K562 (cell line): ENCODE measurements at places on chromosomes 3 and 15.

- DNase-seq = no peak
Measured at GRCh38 chr15:57287123-57287521, 89.2 kb upstream of the CGNL1 start.

DNA sequence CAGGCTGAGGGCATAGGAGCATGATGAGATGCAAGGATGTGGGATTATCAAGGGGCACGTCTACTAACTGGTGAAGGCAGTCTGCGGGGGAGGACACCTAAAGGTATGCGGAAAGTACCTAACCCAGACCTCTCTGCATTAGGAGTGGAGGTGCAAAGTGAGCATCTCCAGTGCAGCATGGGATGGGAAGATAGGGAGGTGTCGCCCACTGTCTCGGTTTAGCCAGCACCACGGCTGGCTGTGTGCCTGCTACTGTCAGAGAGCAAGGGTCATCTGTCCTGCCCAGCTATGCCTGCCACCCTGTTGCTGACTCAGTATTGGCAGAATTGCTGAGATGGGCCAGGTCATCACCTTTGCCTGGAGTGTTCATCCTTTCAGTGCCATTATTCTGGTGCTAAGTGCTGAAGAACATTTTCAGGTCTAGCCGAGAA, 40.1 kb downstream of the OXNAD1 start:
- DNase-seq = peak; percentile 46

GRCh38 chr3:37701734-37702433, 159.8 kb upstream of the CTDSPL start:
- no peak for DNase-seq

DNA sequence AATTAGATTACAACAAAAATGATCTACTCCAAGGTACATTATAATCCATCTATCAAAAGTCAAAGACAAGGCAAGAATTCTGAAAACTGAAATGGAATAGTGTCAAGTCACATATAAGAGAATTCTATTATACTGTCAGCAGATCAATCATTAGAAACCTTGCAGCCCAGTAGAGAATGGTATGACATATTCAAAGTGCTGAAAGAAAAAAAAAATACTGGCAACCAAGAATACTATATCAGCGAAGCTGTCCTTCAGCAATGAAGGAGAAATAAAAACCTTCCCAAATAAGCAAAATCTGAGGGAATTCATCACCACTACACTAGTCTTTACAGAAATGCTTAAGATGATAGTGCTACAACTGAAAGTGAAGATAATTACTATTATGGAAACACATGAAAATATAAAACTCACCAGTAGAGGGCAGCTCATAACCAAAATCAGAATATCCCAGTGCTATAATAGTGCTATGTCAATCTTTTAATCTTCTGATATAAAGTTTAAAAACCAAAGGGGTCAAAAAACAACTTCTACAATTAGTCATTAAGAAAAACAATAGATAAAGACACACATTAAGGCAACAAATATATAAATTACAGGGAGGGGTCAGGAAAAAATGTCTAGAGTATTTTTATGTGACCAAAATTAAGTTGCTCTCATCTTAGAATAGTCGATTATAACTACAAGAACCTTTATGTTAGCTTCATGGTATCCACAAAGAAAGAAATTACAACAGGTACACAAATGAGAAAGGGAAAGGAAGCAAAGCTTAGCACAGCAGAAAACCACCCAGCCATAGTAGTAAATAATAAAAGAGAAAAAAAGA, 190.7 kb upstream of the CNTN6 start:
- DNase-seq = peak; percentile 30

- DNase-seq = no peak
Measured at GRCh38 chr3:70911719-70912118, 599.3 kb upstream of the MDFIC2 start.

DNA sequence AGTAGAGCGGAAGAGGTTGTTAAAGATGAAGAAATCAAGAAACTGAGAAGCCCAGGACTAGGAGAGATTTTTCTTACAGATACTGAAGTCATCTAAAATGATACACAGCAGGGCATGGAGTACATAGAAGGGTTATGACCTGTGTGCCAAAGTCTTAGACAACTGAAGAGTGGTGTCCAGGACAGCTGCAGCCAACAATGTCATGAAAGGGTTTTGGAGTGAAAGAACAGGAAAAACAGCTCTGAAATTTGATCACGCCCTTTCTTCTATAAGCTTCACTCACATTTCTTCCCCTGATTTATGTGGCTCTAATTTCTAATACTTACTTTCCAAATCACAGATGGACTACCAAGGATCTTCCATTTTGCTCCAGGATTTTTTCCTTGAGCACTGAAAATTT, 3.0 kb downstream of the CFAP20DC start:
- DNase-seq = no peak

DNA sequence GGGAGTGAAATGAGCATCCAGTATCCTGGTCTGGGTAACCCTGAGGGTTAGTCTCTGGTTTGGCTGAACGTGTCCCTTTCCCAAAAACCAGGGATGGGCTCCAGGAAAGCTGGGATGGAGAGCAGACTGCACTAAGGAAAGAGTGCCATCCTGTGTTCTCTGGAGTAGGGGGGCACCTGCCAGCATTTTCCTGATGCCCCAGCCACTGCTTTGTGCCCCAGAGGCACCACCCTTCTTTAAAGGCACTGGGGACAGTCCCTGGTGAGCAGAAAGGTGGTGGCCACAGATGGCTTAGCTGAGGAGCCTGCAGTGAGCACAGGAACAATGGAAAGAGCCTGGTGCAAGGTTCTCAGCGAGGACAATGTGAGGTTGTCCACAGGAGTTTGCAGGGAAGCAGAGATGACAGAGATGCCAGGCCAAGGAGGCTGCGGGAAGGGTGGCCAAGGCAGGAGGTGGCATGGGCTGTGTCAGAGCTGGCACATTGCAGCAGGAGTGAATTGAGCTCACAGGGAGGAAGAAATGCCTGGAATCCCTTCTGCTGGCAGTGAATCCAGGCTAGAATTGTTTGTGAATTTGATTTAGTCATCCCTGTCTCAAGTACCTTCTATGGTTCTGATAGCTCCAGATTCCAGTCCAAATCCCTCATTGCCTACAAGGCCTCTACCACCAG, 39.9 kb downstream of the AMOTL2 start:
- DNase-seq = no peak

DNA sequence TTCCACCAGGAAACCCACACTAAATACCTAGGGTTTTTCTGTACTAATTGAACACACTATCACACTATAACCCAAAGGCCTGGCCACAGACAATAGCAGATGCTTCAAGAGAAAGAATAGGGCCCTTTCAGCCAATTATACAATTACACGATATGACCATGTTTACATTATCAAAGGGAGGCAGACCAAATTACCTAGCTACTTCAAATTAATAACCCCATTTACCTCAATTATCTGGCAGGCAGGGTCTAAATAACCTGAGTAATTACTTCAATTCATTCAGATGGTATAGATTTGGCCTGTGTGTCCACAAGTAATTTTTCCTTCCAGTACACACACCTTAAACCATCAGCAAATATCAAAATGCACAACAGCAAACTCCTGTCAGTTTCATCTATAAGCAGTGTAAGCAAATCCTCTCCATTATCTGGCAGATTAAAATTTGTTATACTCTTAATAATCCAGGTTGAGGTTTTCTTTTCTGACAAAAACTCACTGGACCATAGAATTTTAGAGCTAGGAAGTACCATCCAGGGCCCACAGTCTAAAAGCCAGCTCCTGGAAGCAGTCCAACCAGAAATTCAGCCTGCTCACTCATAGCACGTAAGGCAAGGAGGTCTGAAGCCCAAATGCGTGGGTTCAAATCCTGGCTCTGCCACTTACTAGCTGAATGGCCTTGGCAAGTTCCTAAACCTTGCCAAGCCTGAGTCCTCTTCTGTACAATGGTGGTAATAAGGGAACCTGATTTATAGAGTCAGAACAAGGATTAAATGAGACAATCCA, 51.8 kb downstream of the RFTN1 start:
- no peak for DNase-seq
